T-helper 2 cell treated with Interferon-gamma antibody and Interleukin-4, amounts not matched to agents 5 μg/mL and 100 μg/mL, for 36 hours (primary cell): ENCODE measurements at places on chromosomes 6 and 20.

DNA sequence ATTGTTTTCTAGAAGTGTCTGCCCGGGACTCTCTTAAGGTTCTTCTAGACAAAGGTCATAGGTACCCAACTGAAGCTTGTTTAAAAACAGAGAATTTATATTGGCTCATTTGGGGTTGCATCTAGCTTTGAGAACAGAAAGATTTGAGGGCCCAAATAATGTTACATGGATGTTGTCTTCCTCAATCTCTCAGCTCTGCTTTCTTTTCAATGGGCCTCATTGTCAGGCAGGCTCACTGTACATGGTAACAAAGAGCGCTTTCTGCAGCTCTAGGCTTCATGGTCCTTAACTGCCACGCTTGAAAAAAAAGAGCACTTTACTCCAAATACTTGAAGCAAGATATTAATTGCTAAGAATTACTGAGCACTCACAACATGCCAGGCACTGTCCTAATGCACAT is 22.2 kb downstream of the NHLRC1 start:
- DNase-seq, result no peak
- peaks cover 3% of the 10 kb centered on the region for H3K4me1 ChIP-seq
- H3K36me3 ChIP-seq, result no peaks in the 10 kb centered on the region
- no peak overlapping the region for H3K4me3 ChIP-seq
- no peak overlapping the region for H3K27ac ChIP-seq

- no peak for DNase-seq
- no peak overlapping the region for H3K4me3 ChIP-seq
- peaks cover 8% of the 10 kb centered on the region for H3K4me1 ChIP-seq
- H3K27ac ChIP-seq, result no peak overlapping the region
- no peaks in the 10 kb centered on the region for H3K36me3 ChIP-seq
- peaks cover 13% of the 10 kb centered on the region for H3K27me3 ChIP-seq
Observed at GRCh38 chr6:41269166-41269565, 17.3 kb downstream of the TREM1 start.

DNA sequence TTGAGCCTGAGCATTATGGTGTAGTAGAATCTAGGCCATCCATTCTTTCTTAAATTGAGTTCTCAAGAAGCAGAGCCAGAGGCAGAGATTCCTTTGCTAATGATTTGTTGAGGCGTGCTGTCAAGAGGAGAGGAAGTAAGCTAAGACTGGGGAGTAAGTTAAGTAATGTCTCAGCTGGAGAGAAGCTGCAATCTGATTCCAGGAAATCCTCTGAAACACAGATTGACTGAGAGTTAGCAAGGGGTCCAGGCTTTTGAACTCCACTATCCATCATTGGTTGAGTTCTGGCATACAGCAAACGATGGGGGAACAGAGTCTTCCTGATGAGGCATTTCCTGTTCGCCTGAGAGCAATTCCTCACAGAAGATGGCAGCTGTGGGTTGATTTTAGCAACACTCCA is 207.4 kb upstream of the RAB32 start:
- H3K27me3 ChIP-seq, result no peaks in the 10 kb centered on the region
- no peak for DNase-seq
- H3K4me1 ChIP-seq, result no peaks in the 10 kb centered on the region
- H3K4me3 ChIP-seq, result no peak overlapping the region
- H3K36me3 ChIP-seq, result no peaks in the 10 kb centered on the region

DNA sequence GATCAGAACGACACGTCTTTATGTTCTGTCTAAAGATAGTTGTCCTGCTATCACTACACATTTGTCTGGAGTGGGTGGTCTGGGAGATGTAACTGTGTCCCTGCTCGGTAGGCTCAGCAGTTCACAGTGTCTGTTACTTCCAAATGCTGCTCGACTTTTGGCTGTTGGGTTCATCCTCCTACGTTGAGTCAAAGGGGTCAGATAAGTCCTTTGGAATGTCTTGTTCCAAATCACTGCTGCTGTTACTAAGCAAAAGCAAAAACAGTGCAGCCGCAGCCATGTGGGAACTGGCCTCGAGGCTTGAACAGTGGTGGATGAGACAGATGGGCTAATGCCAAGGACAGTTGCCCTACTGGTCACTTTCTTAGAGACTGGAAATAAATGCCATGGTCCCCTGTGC is 272.2 kb upstream of the MAP3K7 start:
- no peak overlapping the region for H3K4me3 ChIP-seq
- DNase-seq, result no peak
- no peak overlapping the region for H3K27ac ChIP-seq
- peaks cover 6% of the 10 kb centered on the region for H3K4me1 ChIP-seq

DNA sequence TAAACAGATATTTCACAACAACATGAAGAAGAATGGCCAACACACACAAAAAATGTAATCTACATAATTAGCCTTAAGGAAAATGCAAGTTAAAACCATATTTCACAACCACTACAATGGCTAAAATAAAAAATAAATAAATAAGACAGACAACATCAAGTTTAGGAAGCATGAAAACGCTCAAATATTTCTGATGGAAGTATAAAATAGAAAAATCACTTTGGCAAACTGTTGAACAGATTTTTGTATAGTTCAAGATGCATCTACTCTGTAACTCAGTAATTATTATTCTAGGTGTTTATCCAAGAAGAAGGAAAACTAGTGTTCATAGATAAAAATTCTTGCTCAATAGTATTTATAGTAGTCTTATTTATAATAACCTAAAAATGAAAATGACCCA is 1410.1 kb upstream of the ADGRB3 start:
- H3K27me3 ChIP-seq, result no peaks in the 10 kb centered on the region
- no peak for DNase-seq
- H3K4me1 ChIP-seq, result no peaks in the 10 kb centered on the region
- no peaks in the 10 kb centered on the region for H3K36me3 ChIP-seq
- no peak overlapping the region for H3K4me3 ChIP-seq

DNA sequence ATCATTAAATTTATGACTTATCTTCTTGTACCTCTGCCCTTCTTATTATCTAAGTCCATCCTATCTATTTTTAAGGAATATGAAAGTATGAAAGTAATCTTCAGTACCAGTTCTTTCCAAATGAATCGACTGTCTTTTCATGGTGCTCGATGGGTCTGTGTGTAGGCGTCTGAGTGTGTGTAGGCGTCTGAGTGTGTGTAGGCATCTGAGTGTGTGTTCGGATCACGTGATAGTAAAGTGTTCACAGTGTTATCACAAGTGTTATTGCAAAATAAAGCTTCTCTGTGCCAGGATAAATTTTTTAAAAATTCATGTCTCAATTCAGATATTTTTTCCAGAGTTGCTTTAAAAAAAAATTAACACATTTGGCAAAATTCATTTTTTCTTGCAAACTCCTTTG is 58.3 kb downstream of the BMP6 start:
- H3K36me3 ChIP-seq, result no peaks in the 10 kb centered on the region
- H3K4me3 ChIP-seq, result no peak overlapping the region

DNA sequence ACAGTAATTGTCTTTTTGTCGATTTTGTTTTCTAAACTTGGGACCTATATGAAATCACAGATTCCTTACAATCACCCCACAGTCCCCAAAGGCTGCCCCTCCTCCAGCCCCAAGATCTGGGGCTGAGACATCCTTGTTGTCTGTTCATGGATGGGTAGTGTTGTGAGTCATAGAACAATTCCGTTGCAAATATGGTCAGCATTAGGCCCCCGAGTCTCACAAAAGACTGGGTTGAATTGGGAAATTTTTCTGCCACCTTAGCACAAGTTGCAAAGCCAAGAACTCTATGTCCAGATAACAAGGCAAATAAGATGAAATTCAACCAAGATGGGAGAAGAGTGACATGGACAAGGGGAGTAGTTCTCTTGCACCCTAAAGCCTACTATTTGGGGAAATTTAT is 10.5 kb upstream of the TAB2 start:
- no peak for DNase-seq
- no peaks in the 10 kb centered on the region for H3K4me1 ChIP-seq
- peaks cover 3% of the 10 kb centered on the region for H3K36me3 ChIP-seq
- no peak overlapping the region for H3K27ac ChIP-seq
- H3K27me3 ChIP-seq, result no peaks in the 10 kb centered on the region
- H3K4me3 ChIP-seq, result no peak overlapping the region

- H3K36me3 ChIP-seq, result no peaks in the 10 kb centered on the region
- H3K27me3 ChIP-seq, result peaks cover 13% of the 10 kb centered on the region
- DNase-seq, result peak; percentile 36
- H3K4me3 ChIP-seq, result no peak overlapping the region
- H3K4me1 ChIP-seq, result peaks cover 2% of the 10 kb centered on the region
- no peak overlapping the region for H3K27ac ChIP-seq
Observed at GRCh38 chr20:20824924-20825584, 112.6 kb upstream of the RALGAPA2 start.

GRCh38 chr6:163122365-163122764 is 292.2 kb upstream of the QKI start:
- no peaks in the 10 kb centered on the region for H3K27me3 ChIP-seq
- H3K4me3 ChIP-seq, result no peak overlapping the region
- no peak for DNase-seq
- no peaks in the 10 kb centered on the region for H3K36me3 ChIP-seq

- no peaks in the 10 kb centered on the region for H3K27me3 ChIP-seq
- no peak for DNase-seq
- H3K36me3 ChIP-seq, result peaks cover 3% of the 10 kb centered on the region
Observed at GRCh38 chr6:7151381-7151780, 43.6 kb downstream of the RREB1 start.

DNA sequence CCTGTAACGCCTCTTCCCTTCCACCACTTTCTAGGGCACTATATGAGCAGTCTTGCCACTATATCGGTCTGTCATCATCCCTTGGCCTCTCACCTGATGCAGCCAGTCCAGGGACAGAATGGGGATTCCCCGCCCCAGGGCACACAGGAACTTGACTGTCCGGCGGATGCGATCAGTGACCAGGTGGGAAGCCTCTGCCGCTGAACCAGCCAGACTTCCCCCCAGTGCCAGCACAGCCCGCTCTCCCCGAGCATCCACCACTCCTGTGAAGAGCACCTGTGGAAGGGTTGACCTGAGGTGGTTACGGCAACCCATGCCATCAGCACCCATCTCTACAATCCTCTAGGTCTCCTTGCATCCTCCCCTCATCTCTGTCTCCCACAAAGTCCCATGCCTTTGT is 12.2 kb upstream of the NRM start:
- no peak for DNase-seq
- no peak overlapping the region for H3K4me3 ChIP-seq
- H3K36me3 ChIP-seq, result peaks cover 55% of the 10 kb centered on the region
- H3K27me3 ChIP-seq, result no peaks in the 10 kb centered on the region
- H3K4me1 ChIP-seq, result no peaks in the 10 kb centered on the region

DNA sequence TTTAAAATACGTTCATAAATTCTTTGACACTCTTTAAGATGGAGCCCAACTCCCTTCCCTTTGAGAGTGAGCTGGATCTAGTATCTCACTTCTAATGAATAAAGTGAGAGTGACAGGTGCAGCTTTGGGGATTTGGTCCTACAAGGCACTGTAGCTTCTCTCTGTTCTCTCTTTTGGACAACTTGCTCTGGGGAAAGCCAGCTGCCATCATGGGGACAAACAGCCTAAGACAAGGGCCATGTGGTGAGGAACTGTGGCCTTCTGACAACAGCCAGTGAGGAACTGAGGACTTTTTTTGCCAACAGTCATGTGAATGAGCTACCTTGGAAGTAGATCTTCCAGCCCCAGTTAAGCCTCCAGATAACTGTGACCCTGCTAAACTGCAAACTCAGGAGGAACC is 272.8 kb upstream of the AGPAT4 start:
- H3K4me1 ChIP-seq, result no peaks in the 10 kb centered on the region
- no peaks in the 10 kb centered on the region for H3K36me3 ChIP-seq
- DNase-seq, result no peak

DNA sequence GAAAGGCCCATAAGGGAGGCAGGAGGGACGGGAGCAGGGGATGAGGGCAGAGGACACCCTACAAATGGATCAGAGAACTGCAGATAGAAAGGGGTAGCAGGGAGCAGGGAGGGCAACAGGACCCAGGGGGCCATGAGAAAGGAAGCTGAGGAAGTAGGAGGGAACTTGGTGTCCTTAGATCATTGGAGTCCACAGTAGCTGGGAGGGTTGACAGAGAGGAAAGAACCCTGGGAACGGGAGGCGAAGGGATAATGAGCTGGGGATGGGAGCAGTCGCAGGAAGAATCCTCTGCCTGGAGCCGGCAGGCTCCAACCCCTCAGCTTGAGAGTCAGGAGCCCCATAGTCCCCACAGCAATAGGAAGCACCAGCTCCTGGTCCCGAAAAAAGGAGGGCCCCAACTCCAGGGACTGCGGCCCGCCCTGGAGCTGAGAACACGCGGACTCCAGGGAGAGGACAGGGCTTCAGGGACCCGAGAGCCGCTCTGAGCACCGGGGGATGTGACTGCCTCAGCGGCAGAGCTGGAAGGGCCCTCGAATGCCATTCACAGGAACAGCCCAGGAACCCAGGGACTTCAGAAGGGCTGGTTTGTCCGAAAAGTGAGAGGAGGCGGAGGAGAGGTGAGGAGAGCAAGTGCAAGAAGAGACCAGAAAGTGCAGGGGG is 32.7 kb downstream of the HLA-A start:
- DNase-seq, result no peak
- peaks cover 30% of the 10 kb centered on the region for H3K4me1 ChIP-seq
- H3K27me3 ChIP-seq, result peaks cover 58% of the 10 kb centered on the region
- peaks cover 2% of the 10 kb centered on the region for H3K36me3 ChIP-seq
- H3K4me3 ChIP-seq, result peak overlapping the region; percentile 3

DNA sequence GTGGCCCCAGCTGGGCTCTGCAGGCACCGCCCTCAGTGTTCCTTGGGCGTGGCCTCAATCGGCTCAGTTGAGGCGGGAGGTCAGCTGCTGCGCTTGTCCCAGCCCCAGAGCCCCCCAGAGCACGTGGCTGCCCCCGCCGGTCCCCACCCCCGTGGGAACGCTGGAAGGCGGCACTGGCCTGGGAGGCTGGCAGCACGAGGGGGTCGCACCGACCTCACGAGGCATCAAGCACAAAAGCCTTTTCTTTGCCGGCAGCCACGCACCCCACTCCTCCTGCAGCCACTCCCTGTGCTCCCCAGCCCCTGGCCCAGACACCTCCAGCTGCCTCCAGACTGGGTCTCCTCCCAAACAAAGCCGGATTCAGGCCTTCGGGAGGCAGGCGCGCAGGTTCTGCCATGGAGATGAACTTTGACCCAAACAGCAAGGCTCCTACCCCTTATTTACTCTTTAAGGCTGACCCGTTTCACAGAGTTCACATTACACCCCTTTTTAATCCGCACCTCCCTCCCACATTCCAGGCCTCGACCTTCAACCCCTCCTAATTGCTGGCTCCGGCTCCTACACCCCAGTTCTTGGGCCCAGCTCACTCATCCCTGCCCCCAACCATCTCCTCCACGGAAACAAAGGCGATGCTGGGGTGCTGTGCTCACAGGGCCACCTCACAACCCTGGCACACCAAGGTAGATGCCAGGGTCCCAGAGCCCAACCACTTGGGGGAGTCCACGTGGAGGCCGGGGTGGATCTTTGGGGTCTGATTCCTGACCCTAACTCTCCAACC is 111.7 kb downstream of the NOL4L start:
- H3K4me1 ChIP-seq, result peaks cover 7% of the 10 kb centered on the region
- DNase-seq, result no peak
- no peak overlapping the region for H3K4me3 ChIP-seq
